ENCODE measurements at places on chromosomes 5 and 9. TPM values are rescaled to one million over a fixed set of nuclear protein-coding genes. Genes with fewer than 3 reads are reported as not detected.

Gene DMRT3
- 8.8 TPM for total RNA-seq

Gene ZBTB26
- total RNA-seq, result 2.3 TPM

Gene ENG
- total RNA-seq, result 29.0 TPM

Gene ABCA2
- total RNA-seq, result 44.4 TPM

Gene IL13
- not detected for total RNA-seq

Gene GRM6
- total RNA-seq, result not detected

Gene PGM5
- total RNA-seq, result not detected

Gene LYSMD3
- 6.5 TPM for total RNA-seq

Gene SLC6A19
- total RNA-seq, result not detected

Gene CDC14B
- total RNA-seq, result 12.1 TPM

Gene PRR16
- total RNA-seq, result 0.25 TPM

Gene CCDC192
- total RNA-seq, result not detected

Gene HEXB
- 196 TPM for total RNA-seq

Gene HNRNPA0
- total RNA-seq, result 14.6 TPM

Gene PMPCA
- 59.6 TPM for total RNA-seq

Gene KCNIP1
- 0.81 TPM for total RNA-seq

Gene AMBP
- total RNA-seq, result not detected

Gene MYOT
- total RNA-seq, result not detected

Gene NXNL2
- total RNA-seq, result 11.8 TPM

Gene FAM221B
- total RNA-seq, result not detected

Gene AGXT2
- not detected for total RNA-seq

Gene FOXD4L6
- total RNA-seq, result not detected

Gene FBXL17
- total RNA-seq, result 3.9 TPM

Gene PCDHGA7
- total RNA-seq, result 4.1 TPM

Gene SPRY4
- total RNA-seq, result 18.5 TPM

Gene ECSCR
- total RNA-seq, result not detected

Gene FAM163B
- total RNA-seq, result not detected

Gene PCDH1
- 1.1 TPM for total RNA-seq

Gene MAMDC2
- 12.4 TPM for total RNA-seq

Gene ORM2
- not detected for total RNA-seq

Gene TEX48
- not detected for total RNA-seq

Gene BNC2
- total RNA-seq, result 18.1 TPM

Gene PCA3
- not detected for total RNA-seq

Gene PLCXD3
- not detected for total RNA-seq

Gene ADRB2
- 1.3 TPM for total RNA-seq

Gene RASGRF2
- 2.6 TPM for total RNA-seq

Gene FAM81B
- not detected for total RNA-seq

Gene NTNG2
- total RNA-seq, result 1.1 TPM

Gene RIGI
- 6.8 TPM for total RNA-seq

Gene FCN2
- total RNA-seq, result not detected

Gene PTPRD
- 10.4 TPM for total RNA-seq

Gene GRXCR2
- total RNA-seq, result not detected

Gene TMEM171
- total RNA-seq, result 9.1 TPM

Gene ACOT12
- total RNA-seq, result not detected

Gene RUSC2
- 25.9 TPM for total RNA-seq

Gene IRX4
- 2.3 TPM for total RNA-seq

Gene TARS1
- total RNA-seq, result 78.8 TPM

Gene IL4
- total RNA-seq, result not detected

Gene LCN15
- not detected for total RNA-seq

Gene C1QTNF3
- 0.49 TPM for total RNA-seq

Gene WDR38
- total RNA-seq, result not detected

Gene IFNA2
- not detected for total RNA-seq

Gene RNF183
- total RNA-seq, result not detected

Gene FYB1
- total RNA-seq, result not detected

Gene AIF1L
- 61.1 TPM for total RNA-seq

Gene BARHL1
- total RNA-seq, result not detected

Gene OLFML2A
- total RNA-seq, result 13.7 TPM

Gene WDR70
- total RNA-seq, result 10.1 TPM

Gene GNA14
- total RNA-seq, result 0.51 TPM

Measured in mesangial cell (primary cell).